ENCODE measurements at places on chromosomes 12 and 14.

DNA sequence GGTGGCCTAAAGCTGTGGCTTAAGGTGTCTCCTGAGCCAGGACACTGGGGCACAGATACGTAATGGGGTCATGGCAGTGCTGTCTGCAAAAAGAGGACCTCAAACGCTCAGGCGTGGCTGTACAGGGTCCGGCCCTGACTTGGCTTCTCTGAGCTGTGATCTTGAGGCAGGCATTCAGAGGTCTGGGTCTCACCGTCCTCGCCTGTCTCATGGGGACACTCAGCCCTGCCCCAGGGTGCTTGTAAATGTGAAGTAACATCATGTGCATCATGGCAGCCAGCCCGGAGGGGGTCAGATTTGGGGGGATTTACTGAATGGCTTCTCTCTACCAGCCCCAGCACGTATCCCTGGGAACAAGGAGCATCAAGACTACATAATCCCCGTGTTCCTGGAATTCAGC is 28.8 kb downstream of the DIO3 start:
- DNase-seq = no peak

DNA sequence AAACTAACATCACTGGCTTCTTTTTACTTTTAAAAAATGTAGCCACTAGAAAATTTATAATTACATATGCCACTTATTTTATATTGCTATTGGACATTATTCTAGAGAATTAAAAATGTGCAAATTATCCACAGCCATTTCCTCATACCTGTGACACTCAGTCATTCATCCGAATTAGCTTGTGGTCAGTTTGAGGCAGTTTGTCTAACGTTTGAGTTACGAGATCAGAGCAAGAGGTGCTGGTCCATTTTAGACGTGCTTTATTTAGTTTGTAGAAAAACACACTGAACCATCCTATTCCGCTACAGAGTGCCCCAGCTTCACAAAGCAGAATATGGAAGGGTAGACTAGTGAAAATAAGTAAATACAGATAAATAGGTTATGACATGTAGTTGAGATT is 513.0 kb downstream of the NRXN3 start:
- DNase-seq = no peak

GRCh38 chr12:91326058-91327027 is 143.7 kb upstream of the DCN start:
- no peak for DNase-seq

GRCh38 chr14:96148631-96149030 is 56.0 kb upstream of the BDKRB2 start:
- no peak for DNase-seq

GRCh38 chr12:79635676-79636075 is 55.1 kb downstream of the PAWR start:
- DNase-seq = no peak

- DNase-seq = no peak
These were observed 22.4 kb upstream of the SERPINA6 start for GRCh38 chr14:94345344-94346064.

DNA sequence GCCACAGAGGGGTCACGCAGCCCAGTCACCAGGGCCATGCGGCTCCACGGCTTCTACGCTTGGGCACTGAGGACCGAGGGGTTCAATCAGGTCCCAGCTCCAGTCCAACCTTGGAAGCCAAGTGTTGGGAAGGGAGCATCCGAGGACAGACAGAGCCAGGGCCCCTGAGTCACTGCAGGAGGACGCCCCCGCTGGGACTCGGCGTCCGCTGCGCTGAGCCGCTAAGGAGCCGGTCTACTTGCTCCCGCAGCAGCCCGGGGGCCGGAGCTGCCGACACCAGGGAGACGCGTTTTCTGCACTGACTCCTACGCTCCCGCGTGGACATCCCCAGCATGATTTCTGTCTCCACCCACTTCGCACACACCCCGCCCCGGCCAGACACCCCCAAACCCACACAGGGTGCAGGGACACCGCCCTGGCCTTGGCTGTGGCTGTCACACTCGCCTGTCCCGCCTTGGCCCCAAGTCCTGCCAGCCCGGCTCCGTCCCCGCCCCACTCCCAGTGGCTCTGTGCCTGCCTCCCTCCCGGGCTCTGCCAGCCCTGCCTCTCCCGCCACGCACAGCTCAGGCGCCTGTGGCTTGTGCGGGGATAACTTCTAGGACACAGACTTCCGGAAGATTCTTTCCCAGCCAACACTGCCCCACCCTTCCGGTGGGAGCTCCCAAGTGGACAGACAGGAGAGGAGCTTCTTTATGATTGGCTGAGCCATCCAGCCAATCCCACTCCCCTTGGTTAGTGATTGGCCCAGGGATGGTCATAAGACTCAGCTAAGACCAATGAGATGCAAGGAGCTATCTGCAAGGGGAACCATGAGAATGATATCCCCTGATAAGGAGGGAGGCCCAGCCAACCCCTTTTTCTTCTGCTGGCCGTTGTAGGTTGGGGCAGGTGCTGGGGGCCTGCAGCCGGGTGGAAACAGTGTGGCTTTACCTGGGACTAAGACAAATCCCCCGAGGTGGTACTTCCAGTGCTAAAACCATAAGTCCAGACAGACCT is 118.9 kb upstream of the SFSWAP start:
- no peak for DNase-seq

DNA sequence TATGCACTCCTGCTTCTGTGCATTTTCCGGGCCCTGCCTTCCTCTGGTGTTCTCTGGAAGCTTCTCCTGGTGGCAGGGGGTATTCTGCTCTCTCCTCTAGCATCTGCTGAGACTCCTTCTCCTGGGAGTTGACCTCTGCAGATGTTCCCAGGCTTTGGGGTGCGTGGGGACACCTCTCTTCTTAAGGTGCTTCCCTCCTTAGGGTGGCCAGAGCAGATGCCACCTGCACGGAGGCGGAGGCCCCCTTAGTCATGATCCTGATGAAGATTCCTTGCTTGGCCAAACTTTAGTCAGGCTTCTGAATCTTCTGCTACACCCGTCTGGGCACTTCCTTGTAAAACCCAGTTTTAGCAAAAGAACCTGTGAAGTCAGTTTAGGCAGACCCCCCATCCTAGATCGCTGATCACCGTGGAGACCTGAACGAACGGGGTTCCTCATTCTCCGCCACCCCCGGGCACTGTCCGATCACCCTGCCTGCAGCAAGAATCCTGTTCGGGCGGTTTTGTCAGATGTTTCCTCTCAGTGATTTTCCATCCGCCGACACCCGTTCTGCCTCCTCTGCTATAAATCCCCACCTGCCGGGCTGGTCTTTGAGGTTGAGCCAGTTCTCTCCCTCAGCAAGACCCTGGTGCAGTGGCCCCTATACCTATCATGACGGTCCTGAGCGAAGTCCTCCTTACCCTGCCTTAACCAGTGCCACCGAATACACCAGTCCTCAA is 111.9 kb downstream of the CALM1 start:
- DNase-seq = no peak

DNA sequence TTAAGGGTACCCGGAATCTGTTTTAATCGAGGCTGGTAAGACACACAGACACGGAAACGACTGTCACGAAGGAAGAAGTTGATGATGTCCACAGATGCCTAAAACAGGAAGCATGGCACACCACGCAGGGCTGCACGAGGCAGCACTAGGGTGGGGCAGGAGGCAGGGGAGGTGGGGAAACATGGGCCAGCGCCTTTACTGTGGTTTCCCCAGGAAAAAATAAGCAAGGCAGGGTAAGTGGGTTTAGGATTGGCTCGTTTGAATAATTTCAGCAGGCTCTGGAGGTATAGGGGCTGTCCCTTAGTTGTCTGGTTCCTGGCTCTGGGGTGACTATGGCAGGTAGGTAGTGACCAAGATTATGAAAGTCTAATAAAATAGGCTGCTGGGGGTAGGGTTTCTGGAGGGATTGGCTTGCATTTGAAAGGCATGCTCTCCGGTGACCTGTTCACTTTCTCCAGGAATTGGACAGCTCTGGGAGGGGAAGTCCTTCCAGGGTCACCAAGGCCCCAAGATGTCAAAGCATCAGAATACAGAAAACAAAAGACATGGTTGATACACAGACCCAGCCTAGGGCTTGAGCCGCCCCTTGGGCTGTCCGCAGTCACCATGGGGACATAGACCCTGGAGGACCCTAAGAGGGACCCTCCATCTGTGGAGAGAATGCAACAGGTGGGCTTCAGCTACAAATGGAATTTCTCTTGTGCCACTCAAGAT is 35.3 kb downstream of the MAP1LC3B2 start:
- DNase-seq = peak; percentile 9

DNA sequence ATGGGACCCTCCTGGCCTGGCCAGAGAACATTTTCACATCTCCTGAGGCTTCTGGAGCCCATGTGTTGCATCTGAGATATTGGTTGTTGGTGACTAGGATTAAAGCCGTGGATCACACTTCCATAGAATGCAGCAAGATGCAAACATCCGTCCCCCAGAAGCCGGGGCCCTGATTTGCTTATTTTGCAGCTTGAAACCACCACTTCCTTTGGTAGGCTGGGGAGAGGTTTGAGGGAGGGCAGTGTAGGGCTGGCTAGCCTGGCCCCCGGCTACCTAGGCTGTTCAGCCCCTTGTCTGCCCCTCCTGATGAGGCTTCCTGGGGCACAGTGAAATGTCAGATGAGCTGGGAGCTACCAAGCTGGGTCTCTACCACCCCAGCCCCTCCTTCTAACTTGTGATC is 209.7 kb upstream of the PWP1 start:
- no peak for DNase-seq

DNA sequence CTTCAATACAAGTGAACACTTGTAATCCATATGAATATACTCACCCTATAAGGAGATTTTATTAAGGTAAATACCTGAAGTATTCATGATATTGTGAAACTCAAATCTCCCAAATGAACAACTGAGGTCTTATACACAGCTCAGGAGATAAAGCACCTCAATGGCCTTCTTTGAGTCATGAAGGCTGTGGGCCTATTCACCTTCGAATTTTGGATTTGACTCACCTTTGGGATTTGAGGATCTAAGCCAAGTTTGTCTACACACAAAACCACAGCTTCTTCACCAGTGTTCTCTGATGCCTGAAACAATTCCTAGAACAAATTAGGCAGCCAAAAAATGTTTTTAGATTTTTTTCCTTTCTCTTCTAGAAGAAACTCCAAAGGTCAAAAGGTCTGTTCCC is 194.1 kb downstream of the NUAK1 start:
- DNase-seq = no peak

GRCh38 chr12:83185241-83185640 is 498.5 kb downstream of the TMTC2 start:
- no peak for DNase-seq

GRCh38 chr12:103771466-103771865 is 69.6 kb downstream of the NT5DC3 start:
- no peak for DNase-seq

DNA sequence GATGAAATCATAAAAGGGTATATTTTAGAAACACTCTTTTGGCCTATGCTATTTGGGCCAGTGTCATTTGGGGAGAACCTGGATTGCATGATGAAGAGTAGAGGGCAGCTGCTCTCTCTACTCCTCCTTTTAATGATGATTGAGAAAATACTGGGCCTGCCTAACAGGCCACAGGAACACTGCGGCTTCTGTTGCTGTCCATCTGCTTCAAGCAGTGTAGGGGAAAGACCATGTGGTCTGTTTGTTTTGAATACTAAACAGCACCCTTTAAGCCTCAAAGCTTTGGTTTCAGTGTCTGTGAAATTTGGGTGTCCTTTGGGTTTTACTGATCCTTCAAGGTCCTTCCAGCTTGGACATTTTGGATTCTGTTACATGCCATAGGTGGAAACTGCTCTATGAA is 78.0 kb downstream of the TTC6 start:
- DNase-seq = no peak

- DNase-seq = no peak
These were observed 114.2 kb downstream of the PDE3A start for GRCh38 chr12:20482491-20483054.

DNA sequence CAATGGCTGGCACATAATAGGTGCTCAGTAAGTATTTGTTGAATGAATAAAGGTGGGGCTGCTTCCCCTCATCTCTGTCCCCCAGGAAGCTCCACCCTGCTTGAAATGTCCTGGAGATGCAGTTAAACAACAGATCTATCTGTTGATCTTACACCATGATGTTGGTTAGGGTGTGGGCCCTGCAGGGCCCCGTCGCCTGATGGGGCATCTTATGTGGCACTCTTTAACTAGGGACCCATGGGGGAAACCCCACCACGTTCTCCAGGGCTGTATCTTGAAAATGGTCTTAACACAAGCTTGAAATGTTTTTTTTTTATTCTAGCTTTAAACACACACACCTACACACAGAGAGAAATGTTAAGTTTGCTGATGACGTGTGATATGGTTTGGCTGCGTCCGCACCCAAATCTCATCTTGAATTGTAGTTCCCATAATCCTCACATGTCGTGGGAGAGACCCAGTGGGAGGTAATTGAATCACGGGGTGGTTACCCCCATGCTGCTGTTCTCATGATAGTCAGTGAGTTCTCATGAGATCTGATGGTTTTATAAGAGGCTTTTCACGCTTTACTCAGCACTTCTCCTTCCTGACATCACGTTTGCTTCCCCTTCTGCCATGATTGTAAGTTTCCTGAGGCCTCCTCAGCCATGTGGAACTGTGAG is 741.7 kb downstream of the VRK1 start:
- DNase-seq = no peak

- no peak for DNase-seq
These were observed 633 bp upstream of the RNU4-2 start for GRCh38 chr12:120292411-120292660.

DNA sequence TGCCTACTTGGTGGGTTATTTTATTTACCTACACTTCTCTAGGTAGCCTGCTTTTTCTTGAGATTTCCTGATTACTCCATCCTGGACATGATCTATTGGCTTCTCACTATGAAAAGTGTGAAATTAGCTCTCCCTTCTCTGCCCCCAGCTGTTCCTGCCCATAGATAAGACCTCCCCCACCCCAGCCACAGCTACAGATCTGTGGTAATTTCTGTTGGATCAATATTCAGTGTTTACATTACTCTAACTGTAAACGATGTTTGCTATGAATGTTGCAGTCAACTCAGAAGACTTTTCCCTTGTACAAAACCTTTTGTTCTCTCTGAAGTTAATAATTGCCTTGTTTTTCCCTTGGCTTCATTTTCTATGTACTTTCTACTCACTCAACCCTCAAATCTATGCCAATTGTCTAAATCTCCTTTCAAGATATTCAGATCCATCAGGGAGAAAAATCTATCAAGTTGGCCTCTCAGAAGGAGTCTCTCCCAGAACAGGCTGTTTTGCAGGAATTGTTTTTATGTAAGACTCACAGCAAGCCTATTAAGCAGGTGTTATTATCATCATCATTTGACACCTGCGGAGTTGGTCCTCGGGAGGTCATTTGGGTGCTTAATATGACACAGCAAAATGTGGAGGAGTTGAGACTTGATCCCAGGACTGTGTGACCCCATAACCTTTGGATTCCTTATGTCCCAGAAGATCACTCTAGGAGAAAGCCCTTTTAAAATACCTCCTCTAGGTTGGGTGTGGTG is 227.4 kb downstream of the SUDS3 start:
- DNase-seq = no peak

DNA sequence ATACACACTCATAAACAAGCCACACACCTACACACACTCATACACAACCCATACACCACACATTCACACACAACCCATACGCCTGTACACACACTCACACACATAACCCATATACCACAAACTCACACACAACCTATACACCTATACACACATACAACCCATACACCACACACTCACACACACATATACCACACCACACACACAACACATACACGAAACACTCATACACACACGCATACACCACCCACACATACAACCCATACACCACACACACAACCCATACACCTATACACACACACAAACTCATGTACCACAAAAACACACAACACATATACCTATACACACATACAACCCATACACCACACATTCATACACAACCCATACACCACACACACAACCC is 164.3 kb downstream of the TMEM121 start:
- DNase-seq = no peak

- no peak for DNase-seq
These were observed 15.9 kb downstream of the P2RX2 start for GRCh38 chr12:132634411-132634990.

GRCh38 chr12:53044896-53045695 is 4.8 kb upstream of the TNS2 start:
- no peak for DNase-seq
